RWPE2 (cell line): ENCODE measurements at places on chromosomes 4 and X.

GRCh38 chr4:161581262-161582230 is 582.3 kb downstream of the FSTL5 start:
- H3K4me3 ChIP-seq: no peak overlapping the region
- H3K27me3 ChIP-seq: no peaks in the 10 kb centered on the region
- no peak for DNase-seq
- H3K36me3 ChIP-seq: no peaks in the 10 kb centered on the region

- no peaks in the 10 kb centered on the region for H3K27me3 ChIP-seq
- no peak overlapping the region for H3K27ac ChIP-seq
- H3K4me1 ChIP-seq: peaks cover 5% of the 10 kb centered on the region
Measured at GRCh38 chrX:30568136-30568535, 9.4 kb downstream of the TASL start.

GRCh38 chrX:39850630-39851152 is 247.1 kb downstream of the BCOR start:
- H3K27ac ChIP-seq: no peak overlapping the region
- H3K4me3 ChIP-seq: no peak overlapping the region
- no peaks in the 10 kb centered on the region for H3K36me3 ChIP-seq

DNA sequence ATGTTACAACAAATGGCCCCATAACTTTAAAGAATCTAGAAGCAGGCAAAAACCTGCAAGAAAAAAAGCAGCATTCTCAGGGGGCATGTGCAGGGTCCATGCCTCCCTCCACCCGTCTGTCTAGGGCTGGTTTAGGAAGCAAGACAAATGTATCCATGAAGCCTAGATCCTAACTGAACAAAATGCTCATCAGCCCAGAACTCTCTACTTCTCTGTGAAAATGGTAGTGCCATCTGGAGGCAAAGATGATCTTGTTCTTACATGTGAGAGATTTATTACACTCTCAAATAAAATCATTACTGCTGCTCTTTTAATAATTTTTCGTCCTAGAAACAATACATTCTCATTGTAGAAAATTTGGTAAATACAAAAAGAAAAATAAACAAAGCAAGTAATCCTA is 26.7 kb downstream of the NR3C2 start:
- H3K36me3 ChIP-seq: no peaks in the 10 kb centered on the region
- H3K27ac ChIP-seq: no peak overlapping the region
- no peaks in the 10 kb centered on the region for H3K4me1 ChIP-seq
- H3K27me3 ChIP-seq: no peaks in the 10 kb centered on the region
- DNase-seq: no peak

DNA sequence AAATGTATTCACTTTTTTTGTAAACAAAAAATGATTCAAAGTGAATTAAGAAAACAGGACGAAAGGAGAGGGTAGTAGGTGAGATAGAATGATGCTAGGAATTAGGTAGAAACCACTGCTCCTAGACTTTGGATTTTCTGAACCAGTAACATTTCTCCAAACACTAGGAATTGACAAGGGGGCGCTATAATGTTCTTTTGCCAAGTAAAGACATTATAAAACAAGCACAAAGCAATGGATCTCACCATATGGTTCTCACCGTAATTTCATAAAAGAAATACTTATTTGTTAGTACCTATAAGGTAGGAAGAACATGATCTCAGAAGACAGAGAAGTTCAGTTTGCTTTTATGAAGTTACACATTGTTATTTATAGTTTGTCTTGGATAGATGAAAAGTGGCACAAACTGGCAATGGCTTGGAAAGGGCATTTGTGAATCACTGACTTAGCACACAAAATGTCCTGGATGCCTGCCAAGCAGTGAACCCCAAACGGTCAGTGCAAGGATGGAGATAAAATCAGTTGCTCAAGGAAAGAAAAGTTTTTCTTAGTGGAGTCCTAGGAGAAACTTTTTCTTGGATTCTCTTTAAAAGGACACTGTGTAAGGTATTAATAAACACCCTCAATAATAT is 8.1 kb upstream of the TBC1D1 start:
- no peak for DNase-seq
- no peaks in the 10 kb centered on the region for H3K4me1 ChIP-seq
- H3K27ac ChIP-seq: no peak overlapping the region

- H3K4me1 ChIP-seq: no peaks in the 10 kb centered on the region
- H3K36me3 ChIP-seq: no peaks in the 10 kb centered on the region; the same call in 1 of the 2 replicates
- no peak overlapping the region for H3K27ac ChIP-seq
- no peak overlapping the region for H3K4me3 ChIP-seq
- peaks cover 65% of the 10 kb centered on the region for H3K27me3 ChIP-seq
Measured at GRCh38 chr4:174216799-174217272, 66.6 kb downstream of the FBXO8 start.

GRCh38 chr4:12573716-12574115 is 910.4 kb downstream of the RAB28 start:
- no peaks in the 10 kb centered on the region for H3K4me1 ChIP-seq
- no peaks in the 10 kb centered on the region for H3K27me3 ChIP-seq
- H3K27ac ChIP-seq: no peak overlapping the region
- DNase-seq: no peak
- no peak overlapping the region for H3K4me3 ChIP-seq

- no peaks in the 10 kb centered on the region for H3K4me1 ChIP-seq
- no peak overlapping the region for H3K4me3 ChIP-seq
- DNase-seq: no peak
- H3K36me3 ChIP-seq: no peaks in the 10 kb centered on the region
- H3K27me3 ChIP-seq: no peaks in the 10 kb centered on the region
Measured at GRCh38 chr4:94913316-94913715, 155.6 kb downstream of the BMPR1B start.

- no peaks in the 10 kb centered on the region for H3K27me3 ChIP-seq
- peaks cover 7% of the 10 kb centered on the region for H3K4me1 ChIP-seq
- no peak overlapping the region for H3K4me3 ChIP-seq
- H3K27ac ChIP-seq: no peak overlapping the region
Measured at GRCh38 chr4:101708293-101709039, 82.1 kb upstream of the BANK1 start.

- no peak overlapping the region for H3K27ac ChIP-seq
- H3K4me3 ChIP-seq: no peak overlapping the region
- no peak for DNase-seq
- H3K27me3 ChIP-seq: no peaks in the 10 kb centered on the region
- no peaks in the 10 kb centered on the region for H3K36me3 ChIP-seq
- H3K4me1 ChIP-seq: no peaks in the 10 kb centered on the region
Measured at GRCh38 chrX:1649621-1650020, 34.8 kb downstream of the ASMT start.

DNA sequence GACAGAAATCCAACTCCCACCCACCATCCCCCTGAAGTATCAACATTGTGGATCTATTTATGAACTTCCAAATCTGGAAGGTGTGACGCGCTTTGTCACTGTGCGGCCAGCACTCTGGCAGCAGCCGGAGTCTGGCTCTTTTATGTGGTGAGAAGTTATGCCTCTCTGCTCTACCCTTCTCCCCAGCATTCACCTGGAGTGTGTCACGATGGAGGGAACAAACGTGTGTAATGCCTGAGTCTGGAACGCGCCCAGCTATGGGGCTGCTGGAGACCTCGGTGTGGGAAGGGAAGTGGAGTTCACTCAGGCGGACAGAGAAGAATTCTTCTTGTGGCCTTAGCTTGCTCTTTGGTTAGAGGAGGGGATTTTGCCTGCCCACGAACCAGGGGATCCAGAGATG is 222.1 kb upstream of the RPL34 start:
- H3K4me3 ChIP-seq: no peak overlapping the region
- no peak for DNase-seq
- no peaks in the 10 kb centered on the region for H3K27me3 ChIP-seq
